Retina (tissue), 1 donor: ENCODE measurements at places on chromosomes 7 and 10.

DNA sequence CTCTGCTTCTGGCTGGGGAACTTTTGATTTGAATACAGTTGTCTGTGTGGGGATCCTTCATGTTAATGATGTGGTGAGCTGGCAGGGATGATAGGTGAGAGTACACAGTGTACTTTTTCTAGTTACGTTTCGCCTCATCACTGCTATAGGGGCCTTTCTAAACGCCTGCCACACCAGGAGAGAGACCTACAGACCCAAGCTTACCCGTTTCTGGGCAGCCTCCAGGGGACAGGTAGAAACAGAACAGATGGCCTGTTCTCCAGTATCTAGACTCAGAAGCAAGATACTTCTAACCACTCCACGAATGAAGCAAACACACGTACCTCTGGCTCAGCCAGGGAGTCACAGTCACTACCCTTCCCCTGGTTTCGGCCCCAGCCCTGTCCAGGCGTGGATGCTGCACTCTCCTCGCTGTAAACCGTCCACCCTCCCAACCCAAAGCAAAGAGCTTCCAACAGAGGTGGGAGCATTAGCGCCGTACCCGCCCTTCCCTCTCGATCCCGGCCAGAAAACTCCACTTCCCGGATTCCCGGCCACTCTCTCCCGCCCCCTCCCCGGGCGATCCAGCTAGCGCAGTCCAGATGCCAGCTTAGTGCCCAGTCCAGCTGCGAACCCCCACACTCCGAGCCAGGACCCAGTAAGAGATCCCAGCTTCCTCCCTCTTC, 1.2 kb downstream of the CCDC6 start:
- peak; percentile 69 for DNase-seq

DNA sequence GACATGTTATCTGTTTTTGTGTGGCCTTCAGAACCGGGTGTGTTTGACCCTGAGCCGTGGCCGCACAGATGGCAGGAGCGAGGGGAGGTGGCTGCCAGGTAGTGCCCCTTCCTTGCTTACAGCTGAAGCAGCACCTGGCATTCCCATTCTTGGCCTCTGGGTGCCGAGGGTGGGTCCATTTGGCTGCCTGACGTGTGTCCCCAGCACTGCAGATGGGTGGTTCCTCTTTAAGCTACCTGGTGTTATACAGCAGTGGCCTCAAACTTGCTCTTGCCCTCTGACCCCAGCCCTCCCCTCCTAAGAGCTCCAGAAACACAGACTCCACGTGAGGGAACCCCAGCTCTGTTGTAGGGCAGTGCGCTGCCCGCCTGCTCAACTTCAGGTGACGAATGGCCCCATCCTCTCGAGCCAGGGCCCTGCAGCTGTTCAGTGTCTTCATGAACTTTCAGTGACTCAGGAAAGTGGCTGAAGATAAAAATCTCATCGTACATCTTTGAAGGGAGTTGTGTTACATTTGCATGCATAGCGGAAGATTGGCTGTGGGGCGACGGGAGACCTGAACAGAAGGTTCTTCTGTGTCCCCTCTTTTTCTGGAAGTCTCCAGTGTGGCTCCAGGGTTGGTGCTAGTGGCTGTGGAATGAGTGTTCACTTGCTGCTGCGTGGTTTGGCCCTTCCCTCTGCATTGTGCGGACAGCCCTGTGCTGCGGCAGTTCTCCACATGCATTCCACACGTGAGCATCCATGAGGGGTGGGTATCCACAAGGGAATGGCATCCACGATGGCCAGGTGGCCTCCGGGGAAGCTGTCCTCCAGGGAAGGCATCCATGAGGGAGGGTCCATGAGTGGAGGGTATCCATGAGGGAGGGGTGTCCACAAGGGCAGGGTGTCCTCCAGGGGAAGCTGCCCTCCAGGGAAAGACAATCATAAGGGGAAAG, 91.6 kb downstream of the INPP5A start:
- DNase-seq, result no peak

DNA sequence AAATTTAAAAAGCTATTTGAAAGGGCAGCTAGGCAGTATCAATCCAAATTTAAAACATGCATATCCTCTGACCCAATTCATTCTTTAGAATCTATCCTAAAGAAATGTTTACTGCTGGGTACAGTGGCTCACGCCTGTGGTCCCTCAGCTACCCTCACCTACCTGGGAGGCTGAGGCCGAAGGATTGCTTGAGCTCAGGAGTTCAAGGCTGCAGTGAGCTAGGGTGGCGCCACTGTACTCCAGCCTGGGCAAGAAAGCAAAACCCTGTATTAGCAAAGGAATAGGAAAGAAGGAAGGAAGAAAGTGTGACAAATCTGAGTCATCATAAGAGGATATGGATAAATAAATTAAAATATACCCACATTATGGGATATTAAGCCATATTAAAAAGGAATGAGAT, 36.3 kb downstream of the C7orf33 start:
- no peak for DNase-seq

- no peak for DNase-seq
These were observed 39.1 kb upstream of the ZNF273 start for GRCh38 chr7:64863969-64864368.

GRCh38 chr10:48192881-48193450, 81.5 kb downstream of the FRMPD2 start:
- DNase-seq, result no peak

DNA sequence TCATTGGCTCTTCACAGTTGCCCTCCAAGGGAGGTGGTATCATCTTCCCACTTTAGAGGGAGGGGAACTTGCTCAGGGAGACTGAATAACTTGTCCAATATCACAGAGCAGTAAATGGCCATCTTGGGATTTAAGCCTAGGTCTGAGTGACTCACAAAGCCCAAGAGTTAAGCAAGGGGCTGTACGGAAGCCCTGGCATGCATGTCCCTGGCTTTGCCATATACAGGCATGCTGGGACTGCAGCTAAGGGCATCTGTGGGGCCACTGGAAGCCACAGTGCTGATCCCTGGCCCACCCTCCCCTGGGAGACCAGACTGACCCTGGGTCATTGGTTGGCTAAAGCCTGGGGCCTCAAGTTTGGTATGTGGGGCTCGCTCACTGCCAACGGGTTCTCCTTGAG, 3.1 kb downstream of the VSIR start:
- DNase-seq, result no peak

DNA sequence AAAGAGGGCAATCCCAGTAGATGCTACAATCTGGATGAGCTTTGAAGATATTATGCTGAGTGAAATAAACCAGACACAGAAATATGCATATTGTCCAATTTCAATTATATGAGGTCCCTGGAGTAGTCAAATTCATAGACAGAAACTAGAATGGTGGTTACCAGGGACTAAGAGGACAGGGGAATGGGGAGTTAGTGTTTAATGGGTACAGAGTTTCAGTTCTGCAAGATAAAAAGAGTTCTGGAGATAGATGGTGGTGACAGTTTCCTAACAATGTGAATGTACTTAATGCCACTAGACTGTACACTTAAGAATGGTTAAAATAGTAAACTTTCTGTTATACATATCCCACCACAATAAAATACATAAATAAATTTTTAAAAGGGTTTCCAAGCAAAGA, 236.6 kb downstream of the ELMO1 start:
- no peak for DNase-seq

DNA sequence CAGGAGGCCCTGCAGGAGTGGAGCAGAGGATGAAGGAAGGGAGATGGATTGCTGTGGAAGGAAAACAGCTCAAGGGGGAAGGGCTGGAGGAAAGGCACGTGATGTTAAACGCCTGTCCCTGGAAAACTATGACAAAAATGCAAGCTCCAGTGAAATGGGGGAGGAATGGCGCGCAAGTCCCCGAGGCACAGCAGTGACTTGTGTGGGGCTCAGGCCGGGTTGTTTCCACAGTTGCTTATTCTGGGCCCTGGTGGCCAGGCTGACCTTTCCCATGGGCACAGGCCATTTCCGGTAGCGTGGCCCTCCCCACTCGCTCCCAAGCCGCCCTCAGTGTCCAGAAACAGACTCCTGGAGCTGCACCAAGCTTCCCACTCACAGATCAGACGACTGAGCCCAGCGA, 68.1 kb upstream of the PDGFA start:
- DNase-seq, result no peak

GRCh38 chr7:87591211-87591610, 9.5 kb downstream of the ABCB1 start:
- DNase-seq, result no peak

- DNase-seq, result no peak
These were observed 59.0 kb upstream of the HABP2 start for GRCh38 chr10:113493882-113494301.

- DNase-seq, result no peak
These were observed 22.5 kb downstream of the ARL4A start for GRCh38 chr7:12709726-12710502.

DNA sequence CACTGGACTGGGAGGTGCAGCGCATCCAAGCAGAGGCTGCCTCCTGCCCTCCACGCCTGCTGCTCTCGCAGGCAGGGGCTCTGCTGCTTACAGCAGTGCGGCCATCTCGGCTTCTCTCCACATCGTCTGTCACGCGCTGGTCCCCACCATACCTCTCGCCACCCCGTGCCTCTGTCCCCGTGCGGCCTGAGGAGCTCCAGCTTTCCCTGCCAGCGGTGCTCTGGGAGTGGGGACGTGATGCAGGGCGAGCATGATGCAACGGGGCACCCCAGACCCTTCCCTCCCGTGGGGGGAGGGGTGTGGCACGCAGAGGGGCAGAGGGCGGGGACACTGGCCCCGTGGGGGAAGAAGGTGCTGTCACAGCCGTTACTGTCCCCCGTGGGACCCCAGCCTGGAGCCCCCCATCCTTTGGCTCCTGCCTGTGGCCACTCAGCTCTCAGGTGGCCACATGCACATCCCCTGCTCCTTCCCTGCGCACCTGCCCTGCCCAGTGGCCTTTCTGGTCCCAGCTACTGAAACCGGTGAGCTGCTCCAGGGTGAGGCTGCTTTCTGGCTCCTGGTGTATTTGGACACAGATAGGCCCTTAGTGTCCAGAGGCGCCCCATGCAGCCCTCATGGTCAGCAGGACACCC, 9.0 kb downstream of the GET4 start:
- DNase-seq, result no peak

- DNase-seq, result peak; percentile 64
These were observed 75.1 kb downstream of the MAD1L1 start for GRCh38 chr7:2157473-2158279.

GRCh38 chr10:24465124-24465874, 256.4 kb downstream of the KIAA1217 start:
- DNase-seq, result no peak

- peak; percentile 51 for DNase-seq
These were observed 319.1 kb upstream of the TMEM229A start for GRCh38 chr7:124351950-124352349.
